NCI-H510A (cell line): ENCODE measurements at places on chromosomes 7 and 10.

GRCh38 chr10:67853512-67853911, 15.5 kb upstream of the DNAJC12 start:
- no peak for DNase-seq

DNA sequence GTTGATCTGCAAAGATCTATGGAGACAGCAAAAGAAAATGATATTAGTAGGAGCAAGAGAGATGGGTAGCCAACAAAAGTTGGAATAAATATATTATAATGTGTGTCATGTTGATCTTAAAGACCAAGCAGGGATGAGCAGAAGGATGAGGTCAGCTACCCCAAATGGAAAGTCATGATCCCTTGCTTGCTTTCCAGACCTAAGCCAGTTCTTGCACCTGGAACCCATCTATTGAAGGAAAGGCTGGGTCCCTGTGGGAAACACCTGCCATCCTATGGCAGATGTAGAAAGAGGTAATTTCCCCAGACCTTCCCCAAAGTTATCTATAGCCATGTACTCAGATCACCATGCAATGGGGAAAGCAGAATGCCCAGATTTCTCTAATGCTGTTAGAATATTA, 52.5 kb downstream of the LYZL2 start:
- DNase-seq: no peak

- DNase-seq: no peak
Measured at GRCh38 chr7:127928222-127928621, 103.0 kb downstream of the LRRC4 start.

- peak; percentile 38 for DNase-seq
Measured at GRCh38 chr10:132411561-132412253, 14.7 kb downstream of the PWWP2B start.

GRCh38 chr7:76011442-76011861, 17.1 kb upstream of the TMEM120A start:
- no peak for DNase-seq

DNA sequence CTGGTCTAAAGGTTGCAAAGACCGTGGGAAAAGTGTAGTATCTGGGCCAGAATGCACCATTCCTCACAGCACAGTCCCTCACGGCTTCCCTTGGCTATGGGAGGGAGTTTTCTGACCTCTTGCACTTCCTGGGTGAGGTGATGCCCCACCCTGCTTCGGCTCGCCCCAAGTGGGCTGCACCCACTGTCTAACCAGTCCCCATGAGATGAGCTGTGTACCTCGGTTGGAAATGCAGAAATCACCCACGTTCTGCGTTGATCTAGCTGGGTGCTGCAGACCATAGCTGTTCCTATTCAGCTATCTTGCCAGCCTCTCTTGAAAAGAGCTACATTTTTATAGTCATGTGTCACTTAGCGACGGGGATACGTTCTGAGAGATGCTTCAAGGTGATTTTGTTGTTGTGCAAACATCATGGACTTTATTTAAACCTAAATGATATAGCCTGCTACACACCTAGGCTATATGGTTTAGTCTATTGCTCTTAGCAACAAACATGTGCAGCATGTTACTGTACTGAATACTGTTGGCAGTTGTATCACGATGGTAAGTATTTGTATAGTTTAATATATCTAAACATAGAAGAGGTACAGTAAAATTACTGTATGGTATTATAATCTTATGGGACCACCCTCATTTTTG, 120.0 kb downstream of the PPP1R9A start:
- no peak for DNase-seq

DNA sequence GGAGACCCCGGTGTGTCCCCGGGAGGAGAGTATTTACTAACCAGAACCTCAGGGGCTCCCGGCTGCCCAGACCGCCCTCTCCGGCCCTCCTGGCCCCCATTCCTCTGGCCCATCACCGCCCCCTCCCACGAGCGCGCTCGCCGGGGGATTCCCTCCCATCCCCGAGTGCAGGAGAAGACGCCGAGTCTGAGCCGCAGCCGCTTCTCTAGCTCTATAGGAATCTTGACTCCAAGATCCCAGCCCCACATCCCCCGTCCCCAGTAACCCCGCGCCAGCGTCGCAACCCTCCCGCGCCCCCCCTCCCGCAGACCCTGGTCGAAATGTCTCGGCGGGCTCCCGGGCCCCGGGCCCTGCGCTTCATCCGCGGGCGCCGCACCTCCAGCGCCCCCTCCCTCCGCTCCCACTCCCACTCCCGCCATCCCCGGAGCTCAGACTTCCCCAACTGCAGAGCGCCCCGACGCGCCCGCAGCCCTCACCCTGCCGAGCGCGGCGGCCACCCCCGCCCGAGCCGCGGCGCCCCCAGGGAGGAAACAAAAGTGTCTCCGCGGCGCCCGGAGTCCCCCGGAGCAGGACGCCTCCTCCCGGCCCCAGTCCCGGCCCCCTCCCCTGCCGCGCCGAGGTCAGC, 541 bp downstream of the ELMO1 start:
- no peak for DNase-seq

- no peak for DNase-seq
Measured at GRCh38 chr10:86848747-86849146, 92.3 kb downstream of the BMPR1A start.

GRCh38 chr10:30736685-30737232, 107.2 kb upstream of the LYZL2 start:
- DNase-seq: no peak

- no peak for DNase-seq
Measured at GRCh38 chr10:8927705-8928104, 873.2 kb downstream of the GATA3 start.

GRCh38 chr10:122323941-122324675, 50.4 kb upstream of the PLEKHA1 start:
- no peak for DNase-seq

- DNase-seq: no peak
Measured at GRCh38 chr10:63720072-63720537, 198.9 kb downstream of the REEP3 start.

- no peak for DNase-seq
Measured at GRCh38 chr10:44766631-44767030, 144.5 kb upstream of the TMEM72 start.

DNA sequence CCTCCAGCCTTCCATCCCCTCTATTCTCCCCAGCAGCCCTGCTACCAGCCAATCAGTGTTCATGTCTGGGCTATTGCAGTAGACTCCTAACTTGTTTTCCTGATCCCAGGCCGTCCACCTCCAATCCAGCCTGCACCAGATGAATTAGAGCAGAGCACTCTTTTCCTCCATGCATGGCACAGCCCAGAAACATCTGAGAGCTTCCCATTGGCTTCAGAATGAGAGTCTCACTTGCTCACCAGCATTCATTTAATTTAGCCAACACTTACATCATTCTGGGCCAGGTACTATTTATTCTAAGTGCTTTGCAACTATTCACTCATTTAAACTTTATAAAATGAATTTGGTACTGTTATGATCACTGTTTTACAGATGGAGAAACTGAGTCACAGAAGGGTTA, 51.4 kb upstream of the DUSP5 start:
- no peak for DNase-seq

DNA sequence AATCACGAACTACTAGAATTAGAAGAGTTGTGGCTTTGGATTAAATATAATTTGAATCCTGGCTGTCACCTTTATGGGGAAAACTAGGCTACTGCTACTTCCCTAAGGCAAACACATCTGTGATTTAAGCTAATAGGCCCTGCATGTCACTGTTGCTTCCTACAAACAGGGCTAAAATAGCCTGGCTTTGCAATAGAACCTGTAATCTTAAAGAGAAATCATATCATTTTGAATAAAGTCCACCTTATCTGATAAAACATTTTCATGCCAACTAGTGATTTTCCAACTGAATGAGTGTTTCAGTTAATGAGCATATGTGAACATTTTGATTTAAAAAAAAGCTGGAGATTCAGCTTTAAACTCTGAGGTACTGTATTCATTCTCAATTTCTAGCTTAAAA, 208.0 kb downstream of the GPR37 start:
- no peak for DNase-seq

GRCh38 chr10:22927661-22928403, at the start of gene ARMC3:
TSS of gene ARMC3 (plus strand) at chr10:22928053. CDS start at chr10:22931997, 3,944 bp downstream.
- DNase-seq: peak; percentile 9

DNA sequence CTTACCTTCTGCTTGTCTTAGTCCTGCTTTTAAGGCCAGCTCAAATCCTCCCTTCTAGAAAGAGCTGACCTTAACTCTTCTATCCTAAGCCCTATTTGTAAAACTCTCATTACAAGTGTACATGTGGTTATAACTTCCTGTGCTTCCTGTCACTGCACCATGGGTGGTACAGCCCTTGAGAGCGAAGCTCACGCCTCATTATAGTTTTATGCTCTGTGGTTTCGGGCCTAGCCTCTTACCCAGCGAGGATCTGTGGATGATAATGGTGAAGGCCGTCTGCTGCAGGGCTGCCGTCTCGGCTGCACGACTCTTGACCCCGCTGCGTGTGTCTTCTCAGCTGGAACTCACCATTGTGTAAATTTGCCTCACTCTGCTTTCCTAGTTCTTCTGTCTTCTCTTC, 74.6 kb downstream of the CUL1 start:
- peak; percentile 60 for DNase-seq

DNA sequence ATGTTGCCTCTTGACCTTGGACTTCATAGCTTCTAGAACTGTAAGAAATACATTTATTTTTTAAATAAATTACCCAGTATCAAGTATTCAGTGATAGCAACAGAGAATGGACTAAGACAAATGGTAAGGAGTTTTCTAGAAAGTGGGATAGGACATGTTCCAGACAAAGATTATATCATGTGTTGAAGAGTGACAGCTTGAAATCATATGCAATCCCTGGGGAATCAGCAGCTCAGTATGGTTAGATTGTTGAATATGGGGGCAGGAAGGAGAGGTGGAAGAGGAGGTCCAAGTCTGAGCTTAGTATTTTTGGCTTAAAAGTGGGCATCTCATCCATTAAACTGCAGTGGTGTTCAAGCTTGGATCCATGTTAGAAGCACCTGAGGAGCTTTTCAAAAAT, 74.1 kb downstream of the ENTPD1 start:
- no peak for DNase-seq

DNA sequence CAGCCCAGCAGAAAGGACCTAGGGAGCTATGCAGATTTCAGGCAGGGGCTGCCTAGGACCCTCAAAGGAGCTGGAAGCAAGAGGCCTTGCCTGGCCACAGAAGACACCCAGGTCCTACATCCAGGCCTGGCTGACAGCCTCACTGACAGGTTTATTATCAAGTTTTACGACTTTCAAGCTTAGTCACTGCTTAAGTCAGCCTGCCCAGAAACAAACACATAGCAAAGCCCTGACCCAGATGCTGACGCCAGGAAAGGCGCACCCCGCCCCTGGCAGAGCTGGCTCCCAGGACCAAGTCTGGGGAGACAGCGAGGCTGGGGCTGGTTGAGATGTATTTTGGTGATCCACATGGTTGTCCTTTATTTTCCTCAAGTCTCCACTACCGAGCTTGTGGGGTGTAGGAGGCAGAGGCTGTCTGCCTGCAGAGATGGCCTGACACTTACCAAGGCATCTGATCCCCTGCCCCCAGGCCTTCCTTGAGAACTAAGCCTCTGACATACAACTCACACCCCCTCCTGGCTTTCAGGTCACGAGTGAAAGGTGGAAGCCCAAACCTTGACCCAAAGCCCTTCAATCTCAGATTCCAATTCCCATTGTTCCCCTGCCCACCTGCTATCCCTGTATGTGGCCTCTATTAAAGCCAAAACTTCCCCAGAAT, 80.7 kb upstream of the EMX2 start:
- no peak for DNase-seq

DNA sequence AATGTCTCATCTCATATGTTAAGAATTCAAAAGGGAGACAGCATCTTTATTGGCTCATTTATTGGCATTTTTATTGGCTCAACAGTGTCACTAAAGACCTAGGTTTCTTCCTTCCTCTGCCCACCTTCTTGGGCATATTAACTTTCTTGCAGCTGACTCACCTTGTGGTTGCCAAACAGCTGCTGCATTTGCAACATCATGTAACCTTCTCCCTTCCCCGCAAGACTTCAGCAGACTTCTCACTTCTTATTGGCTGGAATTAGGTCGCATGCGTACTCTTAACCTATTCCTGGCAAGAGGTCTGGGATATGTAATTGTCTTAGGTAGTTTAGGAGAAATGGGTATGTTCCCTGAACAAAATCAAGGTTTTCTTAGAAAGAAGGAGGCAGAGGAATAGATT, 263.2 kb downstream of the POU6F2 start:
- no peak for DNase-seq

DNA sequence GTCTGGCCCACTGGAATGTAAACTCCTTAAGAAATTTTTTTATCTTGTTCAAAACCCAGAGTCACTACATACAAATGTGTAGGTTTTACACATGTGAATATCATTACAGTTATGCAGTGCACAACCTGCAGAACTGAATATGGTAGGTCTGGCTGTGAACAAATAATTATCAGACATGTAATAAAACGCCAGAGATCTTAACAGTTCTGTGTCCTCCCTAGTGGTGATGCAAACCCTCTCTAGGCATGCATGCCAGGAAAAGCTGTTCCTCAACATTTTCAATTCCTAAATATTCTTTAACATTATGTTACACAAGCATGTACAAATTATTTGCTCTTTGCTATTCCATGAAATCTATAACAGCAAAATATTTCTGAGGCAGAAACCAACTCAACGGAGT, 124.6 kb downstream of the IMMP2L start:
- DNase-seq: no peak

GRCh38 chr7:18361756-18362155, 133.8 kb upstream of the HDAC9 start:
- no peak for DNase-seq

GRCh38 chr7:79282070-79282694, 171.3 kb downstream of the MAGI2 start:
- no peak for DNase-seq

DNA sequence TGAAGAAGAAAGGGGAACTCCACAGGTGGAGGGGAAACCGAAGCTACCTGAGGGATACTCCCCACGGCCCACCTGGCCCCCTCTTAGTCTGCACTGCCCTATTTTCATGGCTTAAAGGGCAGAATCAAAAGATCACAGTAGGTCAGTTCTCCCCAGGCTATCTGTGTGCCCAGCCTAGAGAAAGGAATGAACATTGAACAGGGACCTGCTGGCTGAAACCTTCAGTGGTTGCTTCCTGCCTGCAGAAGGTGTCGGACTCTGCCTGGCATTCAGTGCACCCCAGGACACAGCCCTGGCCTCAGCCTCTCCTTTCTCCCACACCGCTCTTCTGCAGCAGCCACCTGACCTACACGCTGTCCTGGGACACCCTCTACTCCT, 74.5 kb downstream of the PRKAG2 start:
- no peak for DNase-seq

DNA sequence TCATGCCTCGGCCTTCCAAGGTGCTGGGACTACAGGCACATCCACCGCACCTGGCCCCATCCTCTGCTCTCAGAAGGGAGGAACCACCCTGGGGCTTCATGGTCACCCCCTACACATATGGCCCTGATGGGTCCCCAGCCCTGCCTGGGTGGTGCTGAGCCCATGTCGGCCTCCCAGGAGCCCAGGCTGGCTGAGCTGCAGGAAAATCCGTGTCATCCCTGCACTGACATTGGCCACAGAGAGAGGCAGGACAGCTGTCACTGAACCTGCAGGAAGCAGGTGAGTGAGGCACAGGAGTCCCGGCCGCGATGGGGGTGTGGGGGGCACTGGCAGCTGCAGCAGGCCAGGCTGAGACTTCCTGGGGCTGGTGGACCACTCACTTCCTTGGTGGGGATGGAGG, 8.0 kb downstream of the GRIFIN start:
- DNase-seq: no peak
